ENCODE measurements at places on chromosomes 7 and 10. TPM values are rescaled to one million over a fixed set of nuclear protein-coding genes. Genes with fewer than 3 reads are reported as not detected.

DNA sequence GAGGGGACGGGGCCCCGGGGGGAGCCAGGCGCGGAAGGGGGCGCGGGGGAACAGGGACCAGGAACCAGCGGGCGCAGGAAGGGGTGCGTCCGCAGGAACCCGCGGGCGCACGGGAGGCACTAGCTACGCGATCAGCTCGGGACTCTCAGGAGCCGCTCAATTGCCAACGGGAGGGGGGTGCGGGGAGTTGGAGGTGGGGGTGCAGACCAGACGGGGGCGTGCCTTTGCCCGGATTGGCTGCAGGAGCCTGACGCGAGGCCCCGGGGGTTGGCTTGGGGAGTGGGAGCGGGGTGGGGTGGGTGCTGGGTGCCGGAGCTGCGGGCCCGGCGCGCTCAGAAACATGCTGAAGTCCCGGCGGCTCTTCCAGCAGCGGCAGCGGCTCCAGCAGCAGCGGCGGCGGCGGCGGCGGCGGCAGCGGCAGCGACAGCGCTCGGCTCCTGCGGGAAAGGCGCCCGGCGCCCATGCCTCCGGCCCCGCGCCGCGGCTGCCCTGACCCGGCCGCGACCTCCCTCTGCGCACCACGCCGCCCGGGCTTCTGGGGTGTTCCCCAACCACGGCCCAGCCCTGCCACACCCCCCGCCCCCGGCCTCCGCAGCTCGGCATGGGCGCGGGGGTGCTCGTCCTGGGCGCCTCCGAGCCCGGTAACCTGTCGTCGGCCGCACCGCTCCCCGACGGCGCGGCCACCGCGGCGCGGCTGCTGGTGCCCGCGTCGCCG, at the start of gene ADRB1:
ADRB1 (plus strand) TSS at position 335 of the 715 bp plus-strand sequence; CDS start at position 602, 267 bp downstream.
- DNase-seq, result peak; percentile 27
- peaks cover 4% of the 10 kb centered on the region for H3K27me3 ChIP-seq
- no peak within 1 kb of the TSS for H3K27ac ChIP-seq
- no peak within 1 kb of the TSS for H3K4me3 ChIP-seq
- no peaks in the 10 kb centered on the region for H3K4me1 ChIP-seq

GRCh38 chr10:85105614-85106255, 777.3 kb downstream of the CCSER2 start:
- H3K4me1 ChIP-seq, result no peaks in the 10 kb centered on the region
- no peak for DNase-seq
- no peak overlapping the region for H3K27ac ChIP-seq
- H3K27me3 ChIP-seq, result no peaks in the 10 kb centered on the region
- H3K36me3 ChIP-seq, result no peaks in the 10 kb centered on the region
- no peak overlapping the region for H3K4me3 ChIP-seq

DNA sequence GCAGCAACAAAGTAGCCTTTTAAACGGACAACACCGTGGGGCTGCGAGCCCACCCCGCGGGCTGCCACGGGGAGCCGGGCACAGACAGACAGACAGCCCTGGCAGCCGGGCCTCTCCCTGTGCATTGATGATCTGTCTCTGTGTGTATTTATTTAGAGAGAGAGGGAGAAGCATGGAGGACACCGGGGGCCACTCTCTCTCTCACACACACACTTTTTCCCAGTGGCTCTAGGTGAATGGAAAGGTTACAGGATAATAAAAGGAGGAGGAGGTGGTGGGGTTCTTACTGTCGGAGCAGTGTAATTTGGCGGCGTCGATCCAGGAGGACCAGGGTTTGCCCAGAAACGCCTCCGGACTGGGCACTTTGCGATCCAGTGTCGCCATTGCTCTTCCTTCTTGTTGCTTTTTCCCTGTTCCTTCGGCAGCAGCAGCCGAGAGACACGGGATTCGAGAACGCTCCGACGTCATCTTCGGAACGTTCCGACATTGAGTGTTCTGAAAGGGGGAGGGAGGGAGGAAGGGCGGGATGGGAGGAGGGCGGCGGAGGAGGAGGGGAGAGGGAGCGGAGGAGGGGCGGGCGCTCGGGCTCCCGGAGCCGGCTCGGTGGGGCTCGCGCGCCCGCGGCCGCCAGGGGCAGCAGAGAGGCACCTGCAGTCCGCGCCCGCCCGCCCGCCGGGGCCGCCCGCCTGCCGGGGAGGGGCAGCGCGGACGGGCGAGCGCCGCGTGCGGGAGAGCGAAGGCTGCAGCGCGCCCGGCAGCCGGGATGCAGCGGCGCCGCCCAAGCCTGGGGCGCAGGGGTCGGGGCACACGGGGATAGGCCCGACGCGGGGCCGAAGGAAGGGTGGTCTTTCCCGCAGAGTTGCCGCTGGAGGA, at the start of gene ATXN7L1:
ATXN7L1 (minus strand) TSS at position 509 of the 873 bp plus-strand sequence; CDS start at position 468, 41 bp downstream.
- peak within 1 kb of the TSS; percentile 74 for H3K4me3 ChIP-seq
- DNase-seq, result peak; percentile 94

GRCh38 chr10:9682802-9683201, 1334.9 kb upstream of the CELF2 start:
- H3K4me3 ChIP-seq, result no peak overlapping the region
- H3K36me3 ChIP-seq, result no peaks in the 10 kb centered on the region
- H3K27me3 ChIP-seq, result no peaks in the 10 kb centered on the region
- no peak overlapping the region for H3K27ac ChIP-seq

DNA sequence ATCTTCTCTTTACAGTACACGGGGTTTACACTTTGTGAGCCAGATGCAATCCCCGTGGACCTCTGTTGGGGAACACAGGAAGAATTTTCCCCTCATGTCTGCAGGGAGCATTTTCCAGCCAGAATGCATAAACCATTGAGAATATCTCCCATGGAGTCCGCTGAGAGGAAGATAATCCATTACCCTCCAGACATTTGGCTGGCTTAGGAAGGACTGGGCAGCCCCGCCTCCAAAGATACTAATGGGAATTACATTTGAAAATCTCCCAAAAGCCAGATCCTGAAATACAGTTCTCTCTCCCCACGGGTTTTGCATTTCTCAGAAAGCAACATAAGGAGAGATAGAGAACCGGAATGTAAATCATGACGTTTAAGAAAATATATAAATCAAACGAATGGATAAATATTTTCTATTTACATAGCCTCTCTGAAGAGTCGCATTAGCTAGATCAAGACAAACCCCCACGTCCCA, 53.5 kb downstream of the TRIL start:
- no peak overlapping the region for H3K4me3 ChIP-seq
- H3K27ac ChIP-seq, result peak overlapping the region; percentile 24
- no peaks in the 10 kb centered on the region for H3K27me3 ChIP-seq
- no peak for DNase-seq

- no peak for DNase-seq
- no peaks in the 10 kb centered on the region for H3K4me1 ChIP-seq
- H3K36me3 ChIP-seq, result no peaks in the 10 kb centered on the region
- no peak overlapping the region for H3K27ac ChIP-seq
Measured at GRCh38 chr10:3397231-3397630, 224.6 kb upstream of the PITRM1 start.

DNA sequence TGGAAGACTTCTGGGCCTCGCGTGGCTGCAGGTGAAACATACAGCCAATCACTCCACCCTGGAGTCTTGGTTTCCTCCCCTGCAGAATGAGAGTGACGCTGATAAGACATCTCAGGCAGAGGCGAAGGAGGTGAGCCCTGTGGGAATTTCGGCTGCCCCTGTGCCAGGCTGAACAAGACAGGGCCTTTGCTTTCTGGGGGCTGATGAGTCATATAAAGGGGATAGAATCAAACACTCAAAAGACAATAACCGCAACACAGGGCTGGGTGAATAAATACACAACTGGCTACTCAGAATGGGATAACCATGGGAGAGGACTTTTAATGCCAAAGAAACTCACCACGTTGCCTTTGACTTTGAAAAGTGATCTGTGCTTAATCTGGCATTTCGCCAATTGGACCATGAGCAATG, 143.8 kb downstream of the KCNMA1 start:
- no peak overlapping the region for H3K4me3 ChIP-seq
- no peak for DNase-seq
- no peaks in the 10 kb centered on the region for H3K4me1 ChIP-seq

DNA sequence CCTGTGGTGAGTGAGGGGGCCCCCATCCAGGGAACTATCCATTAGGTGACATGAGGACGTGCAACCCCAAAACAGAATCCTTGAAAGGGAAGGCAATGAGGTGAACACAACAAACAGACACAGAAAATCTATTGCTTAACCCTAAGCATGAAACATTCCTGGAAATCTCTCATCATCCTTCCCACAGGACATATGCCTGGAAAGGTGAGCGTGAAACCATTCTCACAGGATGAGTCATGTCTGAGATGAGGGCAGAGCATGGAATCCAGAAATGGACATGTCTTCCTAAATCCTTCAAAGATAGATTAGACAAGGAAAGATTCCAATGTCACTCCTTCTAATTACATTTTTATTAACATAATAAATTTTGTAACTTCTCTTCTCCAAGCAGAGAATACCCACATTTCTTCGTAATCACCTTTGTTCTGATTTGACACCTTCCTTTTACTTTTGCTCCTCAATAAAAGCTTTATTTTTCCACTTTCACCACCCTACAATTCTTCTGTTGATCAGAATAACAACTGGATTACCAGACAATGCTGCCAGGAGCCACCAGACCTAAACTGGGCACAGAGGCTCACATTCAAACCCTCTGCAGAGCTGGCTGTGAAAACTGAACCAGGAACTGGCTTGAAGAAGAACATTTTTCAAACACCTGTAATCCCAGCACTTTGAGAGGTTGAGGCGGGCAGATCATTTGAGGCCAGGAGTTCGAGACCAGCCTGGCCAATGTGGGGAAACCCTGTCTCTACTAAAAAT, 67.2 kb downstream of the COBL start:
- H3K36me3 ChIP-seq, result no peaks in the 10 kb centered on the region
- H3K27me3 ChIP-seq, result no peaks in the 10 kb centered on the region
- H3K4me3 ChIP-seq, result no peak overlapping the region
- H3K27ac ChIP-seq, result no peak overlapping the region

DNA sequence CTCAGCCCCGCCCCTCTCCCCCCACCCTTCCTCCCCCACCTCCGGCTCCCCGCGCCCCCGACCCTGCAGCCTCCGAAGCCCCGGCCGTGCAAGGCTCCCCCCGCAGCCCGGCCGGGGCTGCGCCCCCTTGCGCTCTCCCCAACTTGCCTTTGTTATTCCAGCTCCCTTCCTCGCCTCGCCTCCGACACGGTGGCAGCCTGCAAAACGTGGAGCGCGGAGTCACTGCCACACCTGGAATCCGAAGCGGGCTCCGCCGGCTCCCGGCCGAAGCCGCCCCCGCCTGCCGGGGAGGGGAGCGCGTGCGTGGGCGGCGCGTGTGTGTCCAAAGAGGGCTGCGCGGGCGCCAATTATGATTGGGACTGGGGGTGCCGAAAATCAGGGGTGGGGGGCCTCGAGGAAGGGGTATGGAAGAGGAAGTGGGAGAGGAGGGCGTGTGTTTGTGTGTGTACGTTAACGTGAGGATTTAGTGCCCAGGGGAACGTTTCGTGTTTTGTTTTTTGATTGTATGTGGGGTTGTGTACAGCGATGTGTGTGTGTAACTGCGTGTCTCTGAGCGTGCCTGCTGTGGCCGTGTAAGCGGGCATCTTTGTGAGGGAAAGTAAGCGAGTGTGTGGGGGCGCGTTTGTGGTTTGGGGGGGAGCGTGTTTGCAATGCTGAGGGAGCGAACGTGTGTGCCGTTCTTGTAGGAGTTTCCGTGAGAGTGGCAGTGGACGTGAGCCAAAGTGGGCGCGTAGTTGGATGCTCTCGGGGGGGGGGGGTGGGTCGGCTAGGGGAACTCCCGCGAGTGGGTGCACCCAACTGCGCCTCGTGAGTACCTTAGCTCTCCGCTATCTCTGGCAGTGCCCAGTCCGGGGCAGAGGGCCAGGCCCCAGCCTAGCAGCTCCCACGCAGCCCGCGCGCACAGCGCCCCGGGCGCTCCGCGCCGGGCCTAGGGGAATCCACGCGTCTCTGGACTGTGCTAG, 1.2 kb upstream of the ZMIZ1 start:
- H3K36me3 ChIP-seq, result no peaks in the 10 kb centered on the region
- peaks cover 2% of the 10 kb centered on the region for H3K27me3 ChIP-seq
- peak overlapping the region; percentile 75 for H3K4me3 ChIP-seq
- peak; percentile 96 for DNase-seq
- H3K4me1 ChIP-seq, result peaks cover 11% of the 10 kb centered on the region

DNA sequence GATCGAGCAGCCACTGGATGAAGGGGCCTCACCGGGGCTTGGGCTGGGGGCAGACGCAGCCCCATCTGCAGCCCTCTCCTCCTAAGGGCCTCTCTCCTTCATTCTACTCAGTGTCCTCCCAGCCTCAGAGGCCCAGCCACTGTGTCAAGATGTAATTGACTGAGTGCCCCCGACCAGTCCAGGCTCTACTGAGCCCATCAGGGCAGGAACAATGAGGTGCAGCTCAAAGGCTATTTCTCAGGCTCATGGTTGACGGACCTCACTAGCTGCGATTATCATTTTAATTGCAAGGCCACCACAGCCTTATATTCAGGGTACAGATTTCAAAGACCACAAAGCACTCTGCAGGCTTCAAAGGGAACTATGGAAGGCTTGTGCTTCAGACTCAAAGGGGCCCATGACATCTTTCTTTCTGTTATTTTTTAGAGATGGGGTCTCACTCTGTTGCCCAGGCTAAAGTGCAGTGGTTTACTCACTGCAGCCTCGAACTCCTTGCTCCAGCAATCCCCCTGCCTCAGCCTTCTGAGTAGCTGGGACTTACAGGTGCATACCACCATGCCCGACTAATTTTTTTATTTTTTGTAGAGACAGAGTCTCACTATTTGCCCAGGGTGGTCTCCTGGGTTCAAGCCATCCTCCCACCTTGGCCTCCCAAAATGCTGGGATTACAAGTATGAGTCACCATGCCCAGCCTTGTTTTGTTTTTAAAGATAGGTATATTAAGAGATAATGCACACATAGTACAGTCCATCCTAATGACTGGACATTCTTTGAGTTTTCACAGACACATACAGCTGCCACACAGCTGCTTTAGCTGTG, 23.7 kb downstream of the SLC29A3 start:
- no peaks in the 10 kb centered on the region for H3K27me3 ChIP-seq
- H3K4me3 ChIP-seq, result no peak overlapping the region
- H3K4me1 ChIP-seq, result no peaks in the 10 kb centered on the region

- DNase-seq, result no peak
- no peak overlapping the region for H3K27ac ChIP-seq
- H3K4me3 ChIP-seq, result no peak overlapping the region
- H3K4me1 ChIP-seq, result no peaks in the 10 kb centered on the region
Measured at GRCh38 chr7:78792006-78792405, 661.5 kb downstream of the MAGI2 start.

GRCh38 chr7:79272066-79272669, 181.3 kb downstream of the MAGI2 start:
- H3K4me1 ChIP-seq, result no peaks in the 10 kb centered on the region
- no peak overlapping the region for H3K4me3 ChIP-seq
- no peak for DNase-seq

GRCh38 chr7:67654642-67655041, 658.0 kb downstream of the TYW1 start:
- no peak for DNase-seq
- H3K4me1 ChIP-seq, result no peaks in the 10 kb centered on the region
- H3K27me3 ChIP-seq, result no peaks in the 10 kb centered on the region
- H3K27ac ChIP-seq, result no peak overlapping the region
- H3K4me3 ChIP-seq, result no peak overlapping the region
- H3K36me3 ChIP-seq, result no peaks in the 10 kb centered on the region

Gene PIP
- not detected for total RNA-seq

Gene MYOZ1
- 1.7 TPM for total RNA-seq

Gene HOXA6
- total RNA-seq, result 15.6 TPM

Gene SPAG6
- 0.29 TPM for total RNA-seq

Gene TRPV5
- not detected for total RNA-seq

Gene GDF2
- not detected for total RNA-seq

Data from uterus (tissue), 4 donors.